Type B pancreatic cell (in vitro differentiated cells): ENCODE measurements at places on chromosomes 3 and 15. TPM values are rescaled to one million over a fixed set of nuclear protein-coding genes. Genes with fewer than 3 reads are reported as not detected.

The THSD4 gene
- 23.1 and 43.3 TPM in 2 replicates for total RNA-seq

DNA sequence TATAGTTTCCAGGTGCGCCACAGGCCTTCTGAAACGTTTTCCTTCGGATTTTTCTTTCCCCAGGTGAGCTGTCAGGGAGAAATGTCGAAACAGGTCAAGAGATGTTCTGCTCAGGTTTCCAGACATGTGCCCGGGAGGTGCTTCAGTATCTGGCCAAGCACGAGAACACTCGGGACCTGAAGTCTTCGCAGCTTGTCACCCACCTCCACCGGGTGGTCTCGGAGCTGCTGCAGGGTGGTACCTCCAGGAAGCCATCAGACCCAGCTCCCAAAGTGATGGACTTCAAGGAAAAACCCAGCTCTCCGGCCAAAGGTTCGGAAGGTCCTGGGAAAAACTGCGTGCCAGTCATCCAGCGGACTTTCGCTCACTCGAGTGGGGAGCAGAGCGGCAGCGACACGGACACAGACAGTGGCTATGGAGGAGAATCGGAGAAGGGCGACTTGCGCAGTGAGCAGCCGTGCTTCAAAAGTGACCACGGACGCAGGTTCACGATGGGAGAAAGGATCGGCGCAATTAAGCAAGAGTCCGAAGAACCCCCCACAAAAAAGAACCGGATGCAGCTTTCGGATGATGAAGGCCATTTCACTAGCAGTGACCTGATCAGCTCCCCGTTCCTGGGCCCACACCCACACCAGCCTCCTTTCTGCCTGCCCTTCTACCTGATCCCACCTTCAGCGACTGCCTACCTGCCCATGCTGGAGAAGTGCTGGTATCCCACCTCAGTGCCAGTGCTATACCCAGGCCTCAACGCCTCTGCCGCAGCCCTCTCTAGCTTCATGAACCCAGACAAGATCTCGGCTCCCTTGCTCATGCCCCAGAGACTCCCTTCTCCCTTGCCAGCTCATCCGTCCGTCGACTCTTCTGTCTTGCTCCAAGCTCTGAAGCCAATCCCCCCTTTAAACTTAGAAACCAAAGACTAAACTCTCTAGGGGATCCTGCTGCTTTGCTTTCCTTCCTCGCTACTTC lies 3.8 kb downstream of the BHLHE40 start:
- no peak for DNase-seq

The PLA2G4D gene
- total RNA-seq, result not detected in 2 replicates

- no peak for DNase-seq
Observed at GRCh38 chr3:46690798-46691197, 2.7 kb downstream of the ALS2CL start.

DNA sequence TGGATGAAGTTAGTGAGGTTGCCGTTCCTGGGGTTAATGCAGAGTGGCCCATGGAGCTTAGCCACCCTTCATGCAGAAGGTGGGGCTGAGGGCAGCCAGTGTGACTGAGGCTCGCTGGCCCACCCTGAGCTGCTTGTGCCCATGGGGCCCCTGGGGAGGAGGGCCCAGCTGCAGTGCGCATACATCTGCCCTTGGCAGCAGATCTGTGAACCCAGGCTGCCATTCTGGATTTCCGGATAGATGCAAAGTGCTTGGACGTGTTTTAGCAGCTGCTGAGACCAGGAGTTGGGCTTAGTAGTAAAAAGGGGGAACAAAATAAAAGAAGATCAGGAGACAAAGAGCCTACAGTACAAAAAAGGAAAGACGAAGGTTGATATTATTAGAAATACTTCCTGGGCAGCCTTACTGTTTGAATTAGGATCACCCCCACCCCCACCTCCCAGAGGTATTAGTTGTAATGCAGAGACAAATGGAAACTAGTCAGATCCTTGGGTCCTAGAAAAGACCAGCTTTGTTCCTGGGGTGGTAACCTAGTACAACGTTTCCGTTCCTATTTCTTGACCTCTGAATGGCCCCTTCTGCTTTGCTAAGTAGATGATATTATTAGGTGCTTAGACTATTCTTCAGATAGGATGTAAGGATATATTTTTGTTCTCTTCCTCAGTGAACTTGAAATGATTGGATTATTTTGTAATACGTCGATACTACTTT lies 70.2 kb downstream of the IGF1R start:
- no peak for DNase-seq
